ENCODE measurements at places on chromosomes 7 and 10. TPM values are rescaled to one million over a fixed set of nuclear protein-coding genes. Genes with fewer than 3 reads are reported as not detected.

The ATOH7 gene
- not detected for total RNA-seq

The ITPRID1 gene
- not detected for total RNA-seq

The C1GALT1 gene
- 63.4 TPM for total RNA-seq

The SPDYE6 gene
- total RNA-seq, result 0.13 TPM

The RPEL1 gene
- 0.13 TPM for total RNA-seq

The SAP25 gene
- 29.1 TPM for total RNA-seq

The MKI67 gene
- total RNA-seq, result 272 TPM

The SFXN4 gene
- total RNA-seq, result 22.6 TPM

The TWIST1 gene
- 2.3 TPM for total RNA-seq

The CAPZA2 gene
- 155 TPM for total RNA-seq

The VPS37D gene
- total RNA-seq, result 0.40 TPM

The PKD2L1 gene
- 0.18 TPM for total RNA-seq

The ATG9B gene
- 7.9 TPM for total RNA-seq

The MPP7 gene
- 4.3 TPM for total RNA-seq

The USP6NL gene
- 0.83 TPM for total RNA-seq

The CDC14C gene
- total RNA-seq, result not detected

The CEP41 gene
- 13.2 TPM for total RNA-seq

The NXPH1 gene
- not detected for total RNA-seq

The NIPSNAP2 gene
- 31.5 TPM for total RNA-seq

The MINDY3 gene
- 22.9 TPM for total RNA-seq

The ZP3 gene
- 6.7 TPM for total RNA-seq

The GPR85 gene
- not detected for total RNA-seq

The ANLN gene
- 65.1 TPM for total RNA-seq

The TUBAL3 gene
- total RNA-seq, result not detected

The ANKRD7 gene
- not detected for total RNA-seq

The SEMA3E gene
- not detected for total RNA-seq

The SPAM1 gene
- total RNA-seq, result not detected

The LIPM gene
- total RNA-seq, result not detected

The UTF1 gene
- total RNA-seq, result not detected

The HMX2 gene
- not detected for total RNA-seq

The AGAP6 gene
- total RNA-seq, result 11.9 TPM

The GPRIN2 gene
- not detected for total RNA-seq

The SPACDR gene
- total RNA-seq, result 4.0 TPM

The GPER1 gene
- total RNA-seq, result not detected
